ENCODE measurements at places on chromosomes 6 and 20.

- no peak for DNase-seq
Observed at GRCh38 chr6:101626269-101626668, 232.8 kb downstream of the GRIK2 start.

GRCh38 chr20:50146732-50147662, 6.5 kb downstream of the PEDS1 start:
- no peak for DNase-seq

DNA sequence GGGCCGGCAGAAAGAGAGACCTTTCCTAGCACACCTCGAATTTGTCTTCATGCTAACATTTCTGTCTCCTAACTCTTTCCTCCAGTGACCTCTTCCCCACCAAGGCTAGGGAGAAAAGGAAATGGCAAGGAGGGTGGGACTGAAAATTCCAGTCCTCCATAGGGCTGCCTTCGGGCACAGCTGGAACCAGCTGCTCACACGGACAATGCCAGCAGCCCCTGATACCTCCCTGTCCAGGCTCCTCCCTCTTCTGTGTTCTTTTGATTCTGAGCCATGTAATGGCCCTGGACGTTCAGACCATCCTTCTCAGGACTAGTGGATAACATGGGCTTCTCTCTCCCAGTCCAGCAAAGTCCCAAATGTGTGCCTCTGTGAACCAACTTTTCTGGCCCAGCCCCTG, 29.1 kb upstream of the PHACTR3 start:
- no peak for DNase-seq

DNA sequence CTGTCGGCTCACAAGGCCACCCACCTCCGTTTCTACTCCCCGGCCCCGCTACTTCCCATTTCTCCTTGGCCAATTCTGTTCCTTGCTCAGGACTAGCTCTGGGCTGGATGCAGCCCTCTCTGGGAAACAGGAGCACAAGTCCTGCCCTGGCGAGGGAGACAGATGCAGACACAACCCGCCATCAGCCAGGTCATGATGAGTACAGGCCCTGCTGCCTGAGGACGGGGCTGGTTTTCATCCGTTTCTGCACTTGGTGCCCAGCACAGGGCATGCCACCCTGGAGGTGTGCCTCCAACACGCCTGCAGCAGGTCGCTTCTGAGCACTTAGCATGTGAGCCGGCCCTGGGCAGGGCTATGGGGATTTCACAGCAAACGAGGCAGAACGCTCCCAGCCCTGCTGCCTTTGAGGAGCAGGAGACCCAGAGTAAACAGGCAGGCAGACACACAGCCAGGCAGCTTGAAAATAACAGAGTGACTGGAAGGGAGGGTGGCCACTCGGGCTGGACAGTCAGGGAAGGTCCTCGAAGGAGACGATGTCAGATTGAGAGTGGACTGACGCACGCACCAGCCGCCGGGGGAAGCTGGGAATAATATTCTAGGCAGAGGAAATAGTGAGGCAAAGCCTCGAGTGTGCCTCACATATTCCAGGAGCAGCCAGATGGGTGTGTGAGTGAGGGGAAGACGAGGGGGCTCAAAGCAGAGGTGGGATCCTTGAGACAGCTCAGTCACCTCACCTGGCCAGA, 21.2 kb upstream of the VSTM2L start:
- DNase-seq, result no peak

DNA sequence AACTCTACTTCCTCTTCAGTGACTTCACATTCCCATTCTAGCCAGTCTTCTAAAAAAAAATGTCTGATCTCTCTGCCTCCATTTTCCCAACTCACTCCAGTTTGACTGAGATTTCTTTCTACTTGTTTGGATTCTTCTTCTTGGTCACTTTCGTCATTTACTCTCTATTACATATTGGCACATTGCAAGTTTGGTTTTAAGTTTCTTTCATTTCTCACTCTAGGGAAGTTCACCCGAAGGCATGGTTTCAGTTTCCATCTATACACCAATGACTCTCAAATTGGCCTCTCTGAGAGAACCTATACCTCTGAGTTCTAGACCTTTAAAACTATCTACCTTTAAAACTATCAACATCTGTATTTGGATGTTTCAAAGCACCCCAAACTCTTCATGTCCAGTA, 51.3 kb downstream of the CD109 start:
- DNase-seq, result no peak

DNA sequence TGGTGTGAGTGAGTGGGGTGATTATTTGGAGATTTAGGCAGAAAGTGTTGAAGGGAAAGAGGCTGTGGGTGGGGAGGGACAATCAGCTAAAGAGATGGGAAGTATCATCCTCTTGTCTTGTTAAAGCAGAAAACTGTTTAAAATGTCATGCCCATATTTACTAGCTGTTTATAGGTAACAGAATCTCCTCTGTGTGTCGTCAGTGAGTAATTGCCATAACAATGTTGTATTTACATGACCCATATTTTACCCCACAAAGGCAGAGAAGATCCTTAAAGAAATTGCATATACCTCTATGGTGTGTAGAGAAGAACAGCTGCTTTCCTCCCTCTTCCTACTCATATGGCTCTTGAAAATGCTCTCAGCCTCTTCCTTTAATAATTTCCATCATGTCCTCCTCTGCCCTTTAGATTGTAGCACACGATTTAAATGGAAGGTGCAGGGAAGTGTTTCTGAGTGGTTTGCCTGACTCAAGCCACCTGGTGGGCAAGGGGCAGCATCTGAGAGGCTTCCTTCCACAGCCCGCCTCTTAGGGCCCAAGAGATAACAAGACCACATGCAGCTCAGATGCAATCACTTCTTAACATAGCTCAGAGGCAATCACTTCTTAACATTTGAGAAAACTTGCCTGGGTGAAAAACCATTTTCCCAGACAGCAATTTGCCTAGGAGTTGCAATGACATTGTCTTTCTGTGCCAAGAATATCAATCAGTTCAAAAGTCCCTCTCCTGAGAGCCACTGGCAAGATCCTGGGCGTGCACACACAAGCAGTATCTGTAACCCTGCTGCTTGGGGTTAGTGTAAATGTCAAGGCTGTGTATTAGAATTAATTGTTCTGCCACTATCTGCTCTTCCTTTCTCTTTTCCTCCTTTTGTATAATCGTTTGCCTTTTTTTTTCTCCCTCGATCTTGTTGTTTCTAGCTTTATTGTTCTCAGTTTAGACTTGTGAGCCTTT, 44.1 kb upstream of the EDN1 start:
- no peak for DNase-seq

GRCh38 chr20:46085179-46085851, 4.4 kb downstream of the NCOA5 start:
- DNase-seq, result no peak

GRCh38 chr6:121764493-121764892, 329.0 kb downstream of the GJA1 start:
- no peak for DNase-seq

DNA sequence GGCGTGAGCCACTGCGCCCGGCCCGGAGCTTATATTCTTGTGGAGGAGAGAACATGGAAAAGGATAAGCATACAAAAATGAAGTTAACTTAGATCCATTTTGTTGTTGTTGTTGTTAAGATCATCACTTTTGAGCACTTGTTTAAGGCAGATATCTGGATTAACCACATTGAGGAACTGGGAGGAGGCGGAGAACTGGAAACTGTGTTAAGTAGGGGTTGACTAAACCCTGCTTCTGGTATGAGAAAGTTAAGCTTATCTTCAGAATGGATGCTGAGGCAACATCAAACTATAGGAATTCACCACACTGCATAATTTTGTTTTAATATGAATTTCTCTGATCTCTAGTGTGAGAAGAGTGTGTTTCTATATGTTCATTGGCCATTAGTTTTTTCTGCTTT, 57.6 kb downstream of the GCNT2 start:
- no peak for DNase-seq

Measured in left renal pelvis (tissue), 4 donors.